Central memory CD8-positive, alpha-beta T cell (primary cell): ENCODE measurements at places on chromosomes 2 and 18.

GRCh38 chr2:43319541-43319940 is 93.1 kb upstream of the ZFP36L2 start:
- no peak for DNase-seq

GRCh38 chr2:176136374-176137251 is 7.1 kb downstream of the HOXD8 start:
- DNase-seq: no peak

GRCh38 chr2:67867735-67868134 is 195.1 kb downstream of the C1D start:
- no peak for DNase-seq

- no peak for DNase-seq
These were observed 82.1 kb downstream of the TMEM163 start for GRCh38 chr2:134636714-134637113.

DNA sequence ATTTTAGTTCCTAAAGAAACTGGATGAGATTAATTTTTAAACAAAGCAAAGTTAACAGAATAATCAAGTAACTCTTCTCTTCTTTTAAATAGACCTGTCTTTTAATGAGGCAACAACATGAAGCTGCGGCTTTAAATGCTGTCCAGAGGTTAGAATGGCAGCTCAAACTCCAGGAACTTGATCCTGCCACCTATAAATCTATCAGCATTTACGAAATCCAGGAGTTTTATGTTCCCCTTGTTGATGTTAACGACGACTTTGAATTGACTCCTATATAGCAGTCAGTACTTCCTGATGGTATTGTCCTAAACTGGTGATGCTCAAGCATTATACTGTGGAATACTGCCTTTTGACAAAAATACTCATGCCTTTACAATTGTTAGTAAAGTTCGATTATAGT is 53.7 kb upstream of the TWSG1 start:
- DNase-seq: no peak

GRCh38 chr2:102239344-102239743 is 52.5 kb downstream of the IL1RL2 start:
- no peak for DNase-seq

DNA sequence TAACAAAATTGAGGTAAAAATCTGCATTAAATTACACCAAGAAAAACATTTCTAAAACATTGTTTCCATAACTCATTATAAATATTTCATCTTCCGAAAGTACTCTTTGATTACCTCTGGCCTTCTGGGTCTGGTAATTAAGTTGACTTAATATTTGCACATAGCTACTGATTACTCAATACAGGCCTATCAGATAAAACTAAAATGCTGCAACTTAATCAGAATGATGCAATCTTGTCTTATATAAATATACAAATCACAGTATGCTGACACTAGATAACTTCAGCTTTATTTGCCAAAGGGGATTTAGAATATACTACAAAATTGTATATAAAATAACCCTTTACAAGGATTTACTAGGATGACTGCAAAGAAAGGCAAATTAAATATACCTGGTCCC is 49.3 kb downstream of the SLC35F5 start:
- no peak for DNase-seq

DNA sequence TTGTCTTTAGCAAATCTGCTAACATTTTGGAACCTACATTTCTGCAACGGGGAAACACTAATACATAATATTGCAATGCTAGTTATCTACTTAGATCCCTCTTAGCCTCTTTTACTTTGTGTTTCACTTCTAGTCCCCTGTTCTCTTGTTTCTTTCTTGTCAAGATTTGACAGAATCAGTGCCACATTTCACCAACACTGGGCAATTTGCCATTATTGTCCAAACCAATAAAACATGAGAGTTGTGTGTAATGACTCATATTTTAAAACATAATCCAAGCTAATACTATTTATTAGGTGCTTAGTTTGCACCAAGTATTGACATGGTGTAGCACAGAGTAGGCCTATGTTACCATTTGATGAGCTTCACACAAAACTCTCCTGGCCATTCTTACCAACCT is 33.7 kb upstream of the ACVR1C start:
- no peak for DNase-seq

DNA sequence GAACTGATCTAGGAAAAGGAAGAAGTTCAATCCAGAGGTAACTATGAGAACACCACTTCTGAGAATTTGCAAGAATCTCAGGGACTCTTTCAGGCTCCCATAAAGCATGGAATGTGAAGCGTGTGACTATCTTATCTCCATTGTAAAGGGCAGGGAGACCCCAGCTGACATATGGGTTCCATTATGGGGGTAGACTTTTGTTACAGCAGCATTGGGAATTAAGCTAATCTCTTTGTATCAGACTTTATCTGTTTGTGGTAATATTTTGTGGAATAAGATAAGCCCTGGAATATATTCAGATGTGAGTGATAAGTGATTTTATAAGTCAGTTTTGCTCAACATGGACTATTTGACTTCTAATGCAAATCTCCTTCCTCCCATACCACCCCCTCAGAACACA is 468.3 kb downstream of the MEIS1 start:
- DNase-seq: no peak

DNA sequence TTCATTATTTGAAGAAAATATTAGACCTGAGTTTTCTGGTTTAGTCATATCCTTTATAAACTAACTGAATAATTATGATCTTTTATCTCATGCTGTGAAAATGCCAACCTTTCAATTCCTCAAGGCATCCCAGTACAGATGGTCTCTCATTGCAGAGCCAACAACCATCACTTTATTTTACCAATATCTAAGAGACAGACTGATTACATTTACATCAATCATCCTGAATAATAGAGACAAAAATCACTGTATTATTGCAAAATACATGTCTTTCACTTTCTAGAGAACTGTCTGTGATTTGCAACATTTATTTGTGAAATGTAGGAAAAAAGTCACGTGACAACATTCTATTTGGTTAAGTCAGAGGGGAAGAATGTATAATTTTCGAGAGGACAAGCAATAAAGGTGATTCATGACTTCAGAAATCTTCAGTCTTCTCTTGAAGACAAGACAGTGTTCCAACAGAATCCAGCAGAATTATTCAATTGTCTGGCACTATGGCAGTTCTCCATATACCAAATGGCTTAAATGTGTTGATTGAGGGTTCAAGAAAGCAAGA is 503.6 kb upstream of the SYT4 start:
- no peak for DNase-seq

- no peak for DNase-seq
These were observed 67.2 kb downstream of the COLEC12 start for GRCh38 chr18:433298-433697.

DNA sequence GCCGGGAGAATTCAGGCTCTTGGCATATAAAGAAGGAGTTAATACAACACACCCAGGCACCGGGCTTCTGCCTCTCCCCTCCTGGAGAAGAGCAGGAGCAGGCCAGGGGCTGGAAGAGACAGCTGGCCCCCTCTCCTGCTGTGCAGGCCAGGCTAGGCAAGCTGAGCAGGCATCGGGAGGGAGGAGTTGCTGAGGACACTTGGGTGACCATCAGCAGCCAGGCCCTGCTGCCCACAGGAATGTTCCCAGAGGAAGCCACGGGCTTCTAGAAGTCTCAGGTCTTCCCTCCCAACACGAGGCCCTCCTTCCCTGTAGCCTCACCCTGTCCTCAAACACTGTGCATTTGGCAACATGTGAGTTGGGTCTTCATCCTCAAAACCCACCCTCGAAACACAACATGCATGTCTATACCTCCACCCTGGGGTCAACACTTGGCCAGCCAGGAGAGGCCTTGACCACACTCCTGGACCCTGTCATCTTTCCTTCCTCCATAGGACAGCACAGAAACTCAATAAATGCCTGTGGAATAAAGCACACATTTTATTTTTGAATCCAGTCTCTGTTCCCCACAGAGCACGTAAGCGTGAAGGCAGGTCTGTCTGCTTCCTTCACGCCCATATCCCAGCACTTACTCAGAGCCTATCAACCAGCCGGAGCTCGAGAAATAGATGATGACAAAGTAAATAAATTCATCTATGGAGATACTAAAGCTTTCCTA is 433.8 kb upstream of the ID2 start:
- no peak for DNase-seq

GRCh38 chr2:88707003-88707402 is 15.5 kb downstream of the RPIA start:
- no peak for DNase-seq

DNA sequence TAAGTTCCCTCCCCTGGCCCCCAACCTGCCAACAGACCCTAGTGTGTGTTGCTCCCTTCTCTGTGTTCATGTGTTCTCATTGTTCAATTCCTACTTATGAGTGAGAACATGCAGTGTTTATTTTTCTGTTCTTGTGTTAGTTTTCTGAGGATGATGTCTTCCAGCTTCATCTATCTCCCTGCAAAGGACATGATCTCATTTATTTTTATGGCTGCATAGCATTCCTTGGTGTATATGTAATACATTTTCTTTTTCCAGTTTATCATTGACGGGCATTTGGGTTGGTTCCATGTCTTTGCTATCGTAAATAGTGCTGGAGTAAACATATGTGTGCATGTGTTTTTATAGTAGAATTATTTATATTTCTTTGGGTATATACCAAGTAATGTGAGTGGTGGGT is 602.2 kb downstream of the DSC3 start:
- no peak for DNase-seq

- no peak for DNase-seq
These were observed 142.0 kb downstream of the ZEB2 start for GRCh38 chr2:144377914-144378313.

DNA sequence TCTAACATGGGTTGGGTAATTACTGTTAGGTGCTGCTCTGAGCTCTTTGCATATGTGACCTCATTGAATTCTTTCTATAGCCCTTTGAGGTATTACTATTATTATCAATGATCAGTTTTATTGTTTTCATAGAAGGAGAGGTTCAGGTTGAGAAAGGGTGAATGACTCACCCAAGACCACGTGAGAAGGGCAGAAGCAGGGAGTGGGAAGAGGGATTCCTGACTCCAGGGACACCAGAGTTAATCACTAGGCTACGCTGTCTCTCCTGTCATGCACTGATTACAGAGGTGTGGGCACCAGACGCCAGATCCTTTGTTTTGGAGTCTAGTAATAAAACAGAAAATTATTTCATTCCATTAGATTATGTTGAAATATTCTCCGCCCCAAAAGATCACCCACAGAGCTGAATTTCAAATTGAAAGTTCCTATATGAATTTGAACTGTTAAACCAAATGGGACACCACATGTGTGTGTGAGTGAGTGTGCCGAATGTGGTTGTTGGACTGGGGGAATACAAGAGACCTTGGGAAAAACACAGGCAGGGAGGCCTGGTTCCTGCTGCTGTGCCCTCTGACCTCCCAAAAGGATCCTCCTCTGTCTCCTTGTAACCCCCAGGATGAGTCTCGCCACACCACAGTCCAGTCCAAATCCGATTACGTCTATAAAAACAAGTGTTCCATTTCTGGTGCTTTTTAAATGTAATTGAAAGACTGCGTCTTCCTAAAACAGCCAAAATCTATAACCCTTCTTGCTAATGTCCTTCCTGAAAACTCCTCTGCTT is 215.4 kb downstream of the ZNF521 start:
- no peak for DNase-seq

DNA sequence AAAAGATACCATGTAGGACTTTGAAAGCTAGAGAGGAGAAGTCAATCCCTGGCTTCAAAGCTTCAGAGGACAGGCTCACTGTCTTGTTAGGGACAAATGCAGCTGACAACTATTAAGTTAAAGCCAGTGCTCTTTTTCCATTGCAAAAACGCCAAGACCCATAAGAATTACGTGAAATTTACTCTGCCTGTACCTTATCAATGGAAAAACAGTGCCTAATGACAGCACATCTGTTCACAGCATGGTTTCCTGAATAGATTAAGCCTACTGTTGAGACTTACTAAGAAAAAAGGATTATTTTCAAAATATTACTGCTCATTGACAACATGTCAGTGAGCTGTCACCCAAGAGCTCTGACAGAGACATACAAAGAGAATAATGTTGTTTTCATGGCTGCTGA is 52.9 kb downstream of the ANKRD12 start:
- no peak for DNase-seq

DNA sequence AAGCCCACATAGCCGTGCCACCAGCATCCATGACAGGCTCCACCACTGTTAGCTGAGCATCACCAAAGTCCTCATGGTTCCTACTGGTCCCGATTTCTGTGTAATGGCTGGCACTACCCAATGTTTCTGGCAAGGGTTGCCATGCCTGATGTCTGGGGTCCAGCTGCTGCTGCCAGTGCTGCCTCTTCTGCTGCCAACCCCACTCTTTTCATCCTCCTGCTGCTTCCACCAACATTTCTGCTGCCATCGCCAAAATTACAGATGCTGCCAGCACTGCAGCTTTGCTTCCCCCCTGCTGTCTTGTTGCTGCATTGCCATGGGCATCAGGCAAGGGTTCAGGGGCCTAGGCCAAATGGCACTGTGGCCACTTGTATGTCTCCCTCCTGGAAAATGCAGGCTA is 152.9 kb downstream of the LRRTM1 start:
- no peak for DNase-seq

- no peak for DNase-seq
These were observed 527.6 kb upstream of the ID2 start for GRCh38 chr2:8154270-8154669.

- no peak for DNase-seq
These were observed 251.1 kb upstream of the RASGRP3 start for GRCh38 chr2:33225350-33225749.

- no peak for DNase-seq
These were observed at the start of gene CXCR2 for GRCh38 chr2:218125626-218126080. Gene CXCR2 (plus strand): TSS chr2:218126028. CDS start chr2:218134802, 8,774 bp downstream.

DNA sequence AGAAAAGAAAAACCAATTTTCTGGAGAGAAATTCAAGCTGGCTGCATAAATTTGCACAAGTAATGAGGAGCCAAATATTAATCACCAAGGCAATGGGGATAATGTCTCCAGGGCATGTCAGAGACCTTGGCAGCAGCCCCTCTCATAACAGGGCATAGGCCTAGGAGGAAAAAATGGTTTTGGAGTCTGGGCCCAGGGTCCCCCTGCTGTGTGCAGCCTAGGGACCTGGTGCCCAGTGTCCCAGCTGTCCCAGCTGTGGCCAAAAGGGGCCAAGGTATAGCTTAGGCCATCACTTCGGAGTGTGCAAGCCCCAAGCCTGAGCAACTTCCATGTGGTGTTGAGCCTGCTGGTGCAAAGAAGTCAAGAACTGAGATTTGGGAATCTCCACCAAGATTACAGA is 57.1 kb downstream of the SCN7A start:
- DNase-seq: no peak

- DNase-seq: no peak
These were observed 40.8 kb upstream of the CLASP1 start for GRCh38 chr2:121690095-121690494.
